ENCODE measurements at places on chromosomes 5 and 9.

GRCh38 chr5:1793301-1793740, 6.3 kb downstream of the MRPL36 start:
- DNase-seq, result peak; percentile 25

DNA sequence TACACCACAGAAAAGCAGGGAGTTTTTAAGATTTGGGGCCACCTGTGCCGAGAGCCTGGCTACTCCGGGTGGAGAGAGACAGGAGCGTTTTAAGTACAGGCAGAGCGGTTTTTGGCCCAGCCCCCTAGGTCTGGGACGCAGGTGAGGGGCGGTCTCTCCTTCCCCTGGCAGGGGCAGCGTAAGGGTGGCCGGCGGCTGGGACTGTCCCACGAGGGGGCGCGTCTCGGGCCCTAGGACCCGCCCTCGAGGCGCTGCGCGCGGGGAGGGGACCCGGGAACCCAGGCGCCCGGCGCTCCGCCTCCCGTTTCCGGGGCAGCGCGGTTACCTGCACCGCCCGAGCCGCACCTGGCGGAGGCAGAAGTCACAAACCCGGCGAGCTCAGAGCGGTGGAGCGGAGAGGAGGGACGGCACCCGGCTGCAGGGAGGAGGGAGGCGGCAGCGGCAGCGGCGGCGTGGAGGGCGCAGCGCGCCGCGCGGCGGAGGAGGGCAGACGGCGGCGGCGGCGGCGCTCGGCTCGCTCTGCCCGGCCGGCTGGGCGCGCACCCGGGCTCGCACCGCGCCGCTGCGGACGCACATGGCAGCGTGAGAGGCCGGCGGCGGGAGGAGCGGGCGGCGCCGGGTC, at the start of gene WWC1:
Gene WWC1 (plus strand): TSS at position 304 of the 622 bp plus-strand sequence. CDS start 508 bp downstream, outside the sequence.
- DNase-seq, result peak; percentile 62

DNA sequence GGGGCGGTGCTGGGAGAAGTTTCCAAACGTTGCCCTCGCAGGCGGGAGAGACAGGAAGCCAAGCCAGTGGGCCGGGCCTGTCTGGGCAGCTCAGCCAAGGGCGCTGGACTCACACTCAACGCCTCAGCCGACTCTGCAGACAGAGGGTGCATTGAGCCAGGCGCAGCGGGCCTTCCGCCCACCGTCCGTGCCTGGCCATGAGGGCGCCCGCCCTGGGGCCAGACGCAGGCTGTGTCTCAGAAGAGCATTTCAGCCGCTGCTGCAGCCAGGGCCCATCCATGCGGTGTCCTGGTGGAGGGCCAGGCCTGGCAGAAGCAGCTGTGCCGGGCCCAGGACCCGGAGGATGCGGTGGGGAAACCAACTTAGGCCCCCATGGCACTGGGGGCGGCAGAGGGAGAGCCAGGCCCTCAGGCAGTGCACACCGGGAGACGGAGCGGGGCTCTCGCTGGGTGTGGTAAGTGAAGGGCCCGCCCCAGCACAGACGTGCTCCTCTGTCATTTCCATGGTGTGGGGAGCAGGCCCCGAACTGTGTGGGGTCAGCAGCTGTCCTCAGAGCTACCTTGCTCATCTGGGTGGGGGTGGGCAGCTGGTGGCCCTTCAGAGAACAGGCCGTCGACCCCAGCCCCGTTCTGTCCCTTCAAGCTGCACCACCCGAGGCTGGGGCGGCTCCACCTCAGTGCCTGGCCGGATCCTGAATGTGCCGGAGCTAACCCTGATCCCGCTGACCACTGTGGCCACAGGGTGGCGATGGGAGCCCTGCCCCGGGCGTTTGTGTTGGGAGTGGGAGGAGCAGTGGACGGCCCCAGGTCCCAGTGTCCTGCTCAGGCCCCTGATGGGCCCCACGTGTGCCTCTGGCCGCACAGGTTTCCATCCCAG, 18.0 kb downstream of the DNLZ start:
- peak; percentile 82 for DNase-seq

- DNase-seq, result no peak
Observed at GRCh38 chr5:150303660-150304386, 1.1 kb upstream of the ARSI start.

DNA sequence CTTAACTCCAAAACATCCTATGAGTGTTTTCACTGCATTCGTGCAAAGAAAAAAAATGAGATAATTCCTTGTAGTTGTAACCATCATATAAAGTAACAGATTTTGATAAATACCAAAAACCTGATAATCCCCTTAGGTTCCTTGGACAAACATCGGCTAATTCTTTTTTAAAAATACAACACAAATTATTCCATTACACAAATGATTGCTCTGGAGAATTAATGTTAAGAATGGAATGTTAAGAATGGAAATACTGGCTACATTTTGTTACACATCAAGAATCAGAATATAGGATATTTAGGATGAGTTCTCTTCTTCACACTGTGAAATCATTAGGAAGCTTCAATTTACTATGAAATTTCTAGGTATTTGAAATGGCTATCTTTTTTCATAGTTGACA, 139.4 kb downstream of the LPAR1 start:
- DNase-seq, result no peak

GRCh38 chr5:113183694-113184093, 207.1 kb downstream of the DCP2 start:
- DNase-seq, result no peak

DNA sequence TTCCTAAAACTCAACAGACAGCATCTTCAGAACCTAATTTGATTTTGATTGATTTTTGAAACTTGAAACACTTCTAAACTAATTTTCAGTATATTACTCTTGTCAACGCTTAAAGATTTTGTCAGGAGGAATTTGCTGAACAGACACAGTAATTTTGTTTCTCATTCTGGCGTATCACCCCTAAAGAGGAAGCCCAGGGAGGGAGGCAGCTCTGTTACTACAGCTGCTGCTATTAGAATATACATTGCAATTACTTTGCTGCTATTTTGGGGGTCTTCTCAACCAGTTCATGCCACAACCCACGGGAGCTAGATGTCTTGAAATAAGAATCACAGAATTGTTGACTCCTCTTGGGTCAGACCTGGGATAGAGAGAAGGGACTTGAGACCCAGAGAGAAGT, 122.6 kb downstream of the TLR4 start:
- DNase-seq, result no peak

DNA sequence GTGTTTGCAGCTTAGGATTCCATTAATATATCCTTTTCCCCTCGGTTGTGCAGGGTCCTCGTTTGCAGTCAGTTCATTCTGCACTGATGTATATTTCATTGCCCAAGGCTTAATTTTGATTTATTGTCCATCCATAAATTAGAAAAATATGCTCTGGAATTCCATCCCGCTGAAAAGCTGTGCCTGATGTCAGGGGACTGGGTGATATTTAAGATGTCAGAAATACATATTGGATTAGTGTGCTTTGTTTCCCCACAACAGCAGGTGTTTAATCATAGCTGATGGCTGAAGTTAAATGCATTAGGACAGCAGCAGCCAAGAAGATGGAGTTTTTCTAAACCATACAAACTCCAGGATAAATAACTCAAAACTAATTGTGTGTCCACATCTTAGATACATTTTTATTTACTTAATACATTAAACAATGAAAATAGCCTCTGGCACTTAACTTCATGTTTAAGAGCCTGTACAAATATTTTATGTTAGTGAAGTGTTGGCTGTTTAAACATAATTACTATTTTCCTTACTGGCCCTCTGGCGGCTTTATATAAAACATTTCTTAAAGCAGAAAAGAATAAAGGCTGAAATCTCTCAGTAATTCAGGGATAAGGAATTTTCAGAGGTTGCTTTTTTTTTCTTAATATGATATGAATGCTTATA, 170.4 kb upstream of the TBCA start:
- DNase-seq, result peak; percentile 20

DNA sequence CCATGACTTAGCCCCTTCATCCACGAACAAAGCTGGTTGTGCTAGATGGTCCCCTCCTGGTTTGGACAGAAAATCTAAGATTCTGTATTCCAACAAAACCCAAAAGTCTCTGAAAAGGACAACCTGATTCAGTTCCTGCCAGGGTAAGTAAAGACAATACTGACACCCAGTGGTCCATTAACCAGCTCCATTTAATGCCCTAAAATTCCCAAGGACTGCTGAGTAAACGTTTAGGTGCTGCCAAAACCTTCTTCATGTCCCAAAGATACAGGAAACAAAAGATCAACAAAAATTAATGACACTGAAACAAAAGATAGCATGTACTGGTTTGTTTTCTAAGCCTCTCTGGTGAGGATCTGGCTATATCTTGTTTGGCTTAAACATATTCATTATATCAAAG, 25.3 kb upstream of the PPP1R2B start:
- DNase-seq, result no peak

GRCh38 chr5:154580422-154580821, 102.4 kb upstream of the HAND1 start:
- no peak for DNase-seq

GRCh38 chr5:124623265-124623664, 123.2 kb downstream of the ZNF608 start:
- DNase-seq, result no peak

DNA sequence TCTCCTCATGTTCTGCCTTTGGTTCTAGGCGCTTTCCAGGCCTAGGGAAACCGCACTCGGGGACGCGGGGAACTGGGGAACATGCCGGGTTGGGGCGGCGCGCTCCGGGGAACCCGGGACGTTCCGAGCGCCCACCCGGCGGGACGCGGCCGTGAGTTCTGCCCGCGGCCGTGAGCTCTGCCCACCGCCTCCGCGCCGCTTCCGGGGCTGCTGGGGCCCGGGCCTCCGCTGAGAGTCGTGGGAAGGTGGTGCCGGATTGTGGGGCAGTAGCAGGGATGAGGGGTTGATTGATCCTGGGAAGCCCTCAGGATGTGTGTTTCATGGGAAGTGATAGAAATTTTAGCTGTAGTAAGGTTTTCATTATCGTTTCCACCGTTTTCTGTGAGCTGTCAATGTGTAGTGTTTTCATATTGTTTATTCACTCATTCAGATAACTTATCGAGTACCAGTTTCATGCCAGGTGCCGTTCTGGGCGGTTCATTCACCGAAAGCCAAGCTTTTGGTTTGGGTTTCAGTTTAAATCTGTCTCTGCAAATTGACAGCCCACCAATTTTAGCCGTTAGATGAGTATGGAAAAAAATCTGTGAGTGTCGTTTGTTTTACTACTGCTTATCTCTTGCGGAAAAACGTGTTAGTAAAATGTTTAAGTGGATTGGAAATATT, 657 bp downstream of the MTRR start:
- peak; percentile 33 for DNase-seq

DNA sequence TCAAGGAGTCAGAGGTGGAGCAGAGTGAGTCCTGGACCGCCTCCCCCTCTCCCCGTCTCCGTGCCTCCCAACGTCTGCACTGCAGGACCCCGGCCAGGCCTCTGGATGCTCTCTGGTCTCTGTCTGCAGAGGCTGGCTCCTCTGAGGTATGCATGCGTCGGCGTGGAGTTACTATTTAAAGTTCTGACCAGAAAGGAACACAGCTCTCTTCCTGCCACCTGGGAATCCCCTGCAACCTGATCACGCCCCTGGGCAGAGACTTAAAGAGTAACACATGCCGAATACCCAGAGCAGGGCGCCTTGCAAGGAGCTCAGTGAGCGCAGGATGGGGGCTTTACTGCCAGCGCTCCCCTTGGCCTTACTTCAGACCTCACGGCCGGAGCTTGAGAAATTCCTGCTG, 16.0 kb downstream of the ANXA6 start:
- no peak for DNase-seq

GRCh38 chr5:132209901-132210545, 17.6 kb downstream of the P4HA2 start:
- no peak for DNase-seq

GRCh38 chr5:31054453-31054852, 139.0 kb upstream of the CDH6 start:
- DNase-seq, result no peak

DNA sequence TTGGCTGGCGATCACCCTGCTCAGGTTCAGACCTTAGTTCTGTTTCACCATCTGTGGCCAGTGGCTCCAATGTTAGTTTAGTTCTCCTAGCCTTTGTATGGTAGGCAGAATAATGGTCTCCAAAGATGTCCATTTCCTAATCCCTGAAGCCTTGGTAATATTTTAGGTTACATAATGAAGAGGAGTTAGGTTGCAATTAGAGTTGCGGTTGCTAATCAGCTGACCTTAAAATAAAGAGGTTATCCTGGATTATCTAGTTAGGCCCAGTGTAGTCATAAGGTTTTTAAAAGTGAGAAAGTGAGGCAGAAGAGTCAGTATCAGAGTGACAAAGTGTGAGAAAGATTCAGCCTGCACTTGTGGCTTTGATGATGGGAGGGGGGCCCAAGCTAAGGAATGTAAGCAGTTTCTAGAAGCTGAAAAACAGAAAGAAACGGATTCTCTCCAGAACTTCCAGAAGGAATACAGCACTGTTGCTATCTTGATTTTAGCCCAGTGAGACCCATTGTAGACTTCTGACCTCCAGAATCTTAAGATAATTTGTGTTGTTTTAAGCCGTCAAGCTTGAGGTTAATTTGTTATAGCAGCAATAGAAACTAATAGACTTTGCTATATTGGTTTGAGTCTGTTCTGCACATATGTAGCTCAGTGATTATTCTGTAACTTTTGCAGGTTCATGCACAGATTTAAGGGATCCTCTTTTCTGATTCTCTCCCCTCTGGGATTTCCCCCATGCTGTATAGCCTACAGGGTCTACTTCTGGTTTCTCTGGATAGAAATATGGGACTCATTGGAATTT, 21.6 kb downstream of the LNPEP start:
- no peak for DNase-seq

DNA sequence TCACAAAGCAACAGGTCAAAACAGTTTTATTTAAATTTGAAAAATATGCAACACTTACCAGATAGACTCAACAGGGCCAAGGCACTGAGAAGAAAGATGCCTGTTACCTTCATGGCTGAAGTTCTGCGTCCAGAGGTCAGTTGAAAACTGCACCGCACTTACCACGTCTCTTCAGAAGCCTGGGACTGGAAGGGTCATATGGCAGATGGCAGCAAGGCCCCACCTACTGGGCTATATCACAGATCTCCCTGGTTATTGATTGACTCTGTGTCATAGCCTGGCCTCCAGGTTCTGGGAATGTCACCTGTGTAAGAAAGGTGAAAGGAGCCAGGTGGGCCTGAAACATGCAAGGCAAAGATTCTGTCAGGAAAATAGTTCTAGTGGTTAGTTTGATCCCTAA, at the start of gene SPINK1:
Gene SPINK1 (minus strand): TSS at position 207 of the 400 bp plus-strand sequence. CDS start 94 bp downstream, at position 113.
- no peak for DNase-seq

DNA sequence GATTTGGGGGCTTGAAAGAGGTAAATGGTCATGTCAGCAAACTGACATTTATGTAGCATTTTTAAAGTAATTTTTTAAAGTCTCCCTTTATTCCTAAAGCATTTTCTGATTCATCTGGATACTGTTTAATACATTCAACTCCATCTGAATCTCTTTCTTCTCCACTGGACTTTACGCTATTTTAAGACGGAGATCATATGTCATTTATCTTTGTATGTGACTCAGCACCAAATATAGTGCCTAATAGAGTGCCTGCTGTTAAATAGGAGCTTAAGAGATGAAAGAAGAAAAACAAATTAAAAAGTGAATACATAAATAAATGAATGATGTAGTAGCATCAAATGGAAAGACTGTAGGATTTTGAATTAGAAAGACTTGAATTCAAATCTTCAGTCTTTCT, 548.8 kb upstream of the SMC2 start:
- no peak for DNase-seq

DNA sequence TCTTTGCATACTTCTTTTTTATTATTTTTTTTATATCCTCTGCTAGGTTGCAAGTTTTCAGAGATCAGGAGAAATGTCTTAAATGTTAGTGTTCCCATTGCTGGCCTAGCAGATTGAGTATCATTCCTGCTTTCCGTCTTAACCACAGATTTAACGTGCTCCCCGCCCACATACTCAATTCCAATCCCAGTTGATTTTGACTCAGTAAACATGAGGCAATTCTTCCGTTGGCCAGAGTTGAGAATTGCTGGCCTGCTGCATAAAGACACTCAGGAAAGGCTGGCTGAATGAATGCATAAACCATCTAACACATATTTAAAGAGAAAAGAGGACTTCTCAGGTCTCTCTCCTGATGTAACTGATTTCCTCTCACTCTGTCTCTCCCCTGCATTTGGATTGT, 46.8 kb upstream of the PLPP6 start:
- peak; percentile 25 for DNase-seq
